Upper lobe of right lung (tissue), 1 donor: ENCODE measurements at places on chromosomes 2 and 18. TPM values are rescaled to one million over a fixed set of nuclear protein-coding genes. Genes with fewer than 3 reads are reported as not detected.
A peak's percentile ranks its signal among the peaks of the same experiment; 100 is the strongest.

DNA sequence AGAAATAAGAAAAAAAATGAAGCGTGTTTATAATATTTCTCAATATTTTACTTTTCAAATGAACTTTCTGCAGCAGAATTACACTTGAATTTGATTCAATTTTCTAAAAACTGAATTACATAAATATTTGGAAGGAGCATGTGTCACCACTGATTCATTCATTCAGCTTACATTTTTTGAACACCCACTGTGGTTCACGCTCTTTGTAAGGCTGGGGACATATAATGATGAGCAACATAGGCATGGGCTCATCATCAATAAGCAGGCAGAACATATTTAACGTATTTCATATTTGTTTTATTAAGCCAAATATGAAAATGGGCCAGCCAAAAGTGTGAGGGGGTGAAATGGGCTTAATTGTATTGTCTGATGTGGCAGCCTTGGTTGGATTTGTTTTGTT lies 209.1 kb downstream of the CTNNA2 start:
- no peaks in the 10 kb centered on the region for H3K36me3 ChIP-seq
- no peaks in the 10 kb centered on the region for H3K27me3 ChIP-seq
- H3K4me1 ChIP-seq: no peaks in the 10 kb centered on the region
- no peak overlapping the region for H3K4me3 ChIP-seq

CRYGD gene
- not detected for total RNA-seq

CCNYL1 gene
- total RNA-seq: 25.7 TPM

DNA sequence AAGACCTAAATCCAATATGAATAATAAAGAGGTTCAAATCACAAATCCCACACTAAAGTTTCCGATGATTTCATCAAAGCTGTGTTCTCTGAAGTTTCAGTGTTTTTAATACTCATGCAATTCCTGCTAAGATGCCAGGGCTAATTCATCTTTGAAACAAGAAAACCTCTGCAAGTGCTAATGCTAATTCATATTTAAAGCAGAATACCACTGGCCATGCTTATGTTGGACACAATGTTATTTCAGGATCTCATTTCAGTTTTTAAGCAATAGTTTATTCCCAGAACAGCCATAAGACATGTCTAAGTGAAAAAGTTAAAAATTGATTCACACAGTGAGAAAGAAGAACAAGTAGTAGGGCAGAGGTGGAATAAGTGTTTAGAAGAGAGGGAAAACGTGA lies 62.8 kb downstream of the GRB14 start:
- H3K4me3 ChIP-seq: no peak overlapping the region
- H3K36me3 ChIP-seq: no peaks in the 10 kb centered on the region
- H3K4me1 ChIP-seq: peaks cover 18% of the 10 kb centered on the region

DNA sequence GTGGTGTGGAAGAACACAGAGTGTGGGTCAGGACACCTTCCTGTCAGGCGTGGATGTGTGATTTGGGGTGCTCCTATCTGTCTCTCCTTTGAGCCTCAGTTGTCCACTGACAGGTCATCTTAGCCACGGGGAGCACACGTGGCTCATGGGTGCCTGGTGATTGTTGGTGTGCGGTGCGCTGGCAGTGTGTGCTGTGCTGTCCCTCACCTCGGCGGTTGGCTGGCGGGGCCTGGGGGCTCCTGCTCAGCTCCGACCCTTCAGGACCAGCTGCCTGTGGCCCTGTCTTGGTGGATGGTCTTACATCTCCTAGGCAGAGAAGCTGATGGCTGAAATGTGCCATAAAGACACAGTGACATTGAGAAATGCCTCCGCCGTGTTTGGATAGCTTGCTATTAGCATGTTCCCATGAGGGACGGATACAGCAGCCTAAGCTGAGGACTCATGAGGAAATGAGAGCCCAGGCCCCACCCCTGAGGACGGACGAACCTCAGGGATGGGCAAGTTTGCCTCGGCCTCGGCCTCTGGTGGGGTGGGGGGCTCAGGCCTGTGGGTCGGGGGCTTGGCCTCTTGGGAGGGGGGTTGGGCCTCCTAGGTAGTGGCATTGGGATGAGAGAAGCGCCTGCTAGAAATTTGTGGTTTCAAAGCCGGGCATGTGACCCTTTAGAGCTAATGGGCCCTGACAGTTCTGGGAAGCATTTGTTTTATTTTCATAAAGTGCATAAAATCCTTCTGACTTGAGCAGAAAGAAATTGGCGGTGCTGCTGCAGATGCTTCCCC lies 20.3 kb upstream of the ASB1 start:
- H3K27ac ChIP-seq: no peak overlapping the region
- H3K27me3 ChIP-seq: no peaks in the 10 kb centered on the region
- no peaks in the 10 kb centered on the region for H3K4me1 ChIP-seq

- DNase-seq: no peak
- no peaks in the 10 kb centered on the region for H3K36me3 ChIP-seq
- H3K27me3 ChIP-seq: peaks cover 13% of the 10 kb centered on the region
- H3K4me3 ChIP-seq: no peak overlapping the region
- no peaks in the 10 kb centered on the region for H3K4me1 ChIP-seq
These were observed 12.7 kb upstream of the FHOD3 start for GRCh38 chr18:36284671-36285295.

- no peaks in the 10 kb centered on the region for H3K27me3 ChIP-seq
- peak overlapping the region; percentile 60 for H3K27ac ChIP-seq
- H3K4me3 ChIP-seq: no peak overlapping the region
- H3K4me1 ChIP-seq: peaks cover 20% of the 10 kb centered on the region
- no peak for DNase-seq
These were observed 14.1 kb downstream of the ZFP36L2 start for GRCh38 chr2:43212216-43212835.

GRCh38 chr18:46325895-46326294 lies 221.7 kb downstream of the HAUS1 start:
- no peaks in the 10 kb centered on the region for H3K36me3 ChIP-seq
- peak; percentile 32 for DNase-seq
- no peak overlapping the region for H3K4me3 ChIP-seq
- H3K27ac ChIP-seq: no peak overlapping the region

FAM237A gene
- total RNA-seq: not detected

DNA sequence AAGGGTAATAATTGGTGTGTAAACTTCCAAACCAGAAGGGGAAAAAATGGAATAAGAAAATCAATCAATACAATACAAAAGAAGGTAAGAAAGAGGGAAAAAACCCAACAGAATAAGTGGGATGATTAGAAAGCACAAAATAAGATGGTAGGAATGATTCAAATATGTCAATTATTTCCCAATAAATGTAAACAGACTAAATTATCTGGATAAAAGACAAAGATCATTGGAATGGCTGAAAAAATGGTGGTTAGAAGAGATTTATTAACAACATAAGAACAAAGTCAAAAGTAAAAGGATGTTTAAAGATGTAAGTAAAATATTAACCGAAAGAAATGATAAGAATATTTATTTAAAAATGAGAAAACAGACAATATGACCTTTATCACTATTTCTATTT lies 103.5 kb upstream of the YWHAQ start:
- no peak for DNase-seq
- peaks cover 8% of the 10 kb centered on the region for H3K4me1 ChIP-seq
- no peak overlapping the region for H3K4me3 ChIP-seq
- no peaks in the 10 kb centered on the region for H3K27me3 ChIP-seq
- no peaks in the 10 kb centered on the region for H3K36me3 ChIP-seq

- no peaks in the 10 kb centered on the region for H3K27me3 ChIP-seq
- no peak overlapping the region for H3K4me3 ChIP-seq
These were observed 8.9 kb upstream of the LRRFIP1 start for GRCh38 chr2:237618449-237618848.
